ENCODE measurements at places on chromosomes 4 and X.
A peak's percentile ranks its signal among the peaks of the same experiment; 100 is the strongest.

DNA sequence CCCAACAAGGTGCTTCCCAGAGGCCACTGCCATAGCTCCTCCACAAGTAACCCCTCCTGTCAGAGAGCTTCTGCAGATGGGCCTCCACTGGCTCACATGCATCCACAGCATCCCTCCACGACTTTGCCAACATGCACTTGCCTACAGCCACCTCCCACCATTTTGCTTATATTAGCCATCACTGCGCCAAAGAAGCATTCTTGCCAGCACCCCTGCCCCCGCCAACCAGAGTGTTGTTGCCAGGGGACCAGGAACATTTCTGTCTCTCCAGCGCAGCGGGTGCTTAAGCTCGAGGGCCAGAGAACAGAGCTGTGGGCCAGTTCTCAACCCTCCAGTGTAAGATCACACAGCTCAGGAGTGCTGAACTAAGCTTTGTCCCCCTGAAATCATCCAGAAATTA is 517.6 kb downstream of the PABPC4L start:
- no peak for DNase-seq

DNA sequence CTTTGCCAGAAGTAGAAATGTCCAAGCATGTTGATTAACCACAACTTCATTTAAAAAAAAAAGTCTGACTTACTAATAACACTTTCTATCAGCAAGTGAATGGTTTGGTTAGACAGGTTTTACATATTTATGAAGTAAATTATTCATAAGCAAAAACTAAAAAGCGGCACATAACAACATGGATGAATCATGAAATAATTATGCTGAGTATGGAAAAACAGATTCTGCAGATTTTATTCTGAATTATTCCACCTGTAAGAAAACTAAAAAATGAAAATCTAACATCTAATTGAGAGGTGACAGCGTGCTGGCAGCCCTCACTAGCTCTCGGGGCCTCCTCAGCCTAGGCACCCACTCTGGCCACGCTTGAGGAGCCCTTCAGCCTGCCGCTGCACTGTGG is 173.5 kb downstream of the ADAM29 start:
- no peak for DNase-seq

DNA sequence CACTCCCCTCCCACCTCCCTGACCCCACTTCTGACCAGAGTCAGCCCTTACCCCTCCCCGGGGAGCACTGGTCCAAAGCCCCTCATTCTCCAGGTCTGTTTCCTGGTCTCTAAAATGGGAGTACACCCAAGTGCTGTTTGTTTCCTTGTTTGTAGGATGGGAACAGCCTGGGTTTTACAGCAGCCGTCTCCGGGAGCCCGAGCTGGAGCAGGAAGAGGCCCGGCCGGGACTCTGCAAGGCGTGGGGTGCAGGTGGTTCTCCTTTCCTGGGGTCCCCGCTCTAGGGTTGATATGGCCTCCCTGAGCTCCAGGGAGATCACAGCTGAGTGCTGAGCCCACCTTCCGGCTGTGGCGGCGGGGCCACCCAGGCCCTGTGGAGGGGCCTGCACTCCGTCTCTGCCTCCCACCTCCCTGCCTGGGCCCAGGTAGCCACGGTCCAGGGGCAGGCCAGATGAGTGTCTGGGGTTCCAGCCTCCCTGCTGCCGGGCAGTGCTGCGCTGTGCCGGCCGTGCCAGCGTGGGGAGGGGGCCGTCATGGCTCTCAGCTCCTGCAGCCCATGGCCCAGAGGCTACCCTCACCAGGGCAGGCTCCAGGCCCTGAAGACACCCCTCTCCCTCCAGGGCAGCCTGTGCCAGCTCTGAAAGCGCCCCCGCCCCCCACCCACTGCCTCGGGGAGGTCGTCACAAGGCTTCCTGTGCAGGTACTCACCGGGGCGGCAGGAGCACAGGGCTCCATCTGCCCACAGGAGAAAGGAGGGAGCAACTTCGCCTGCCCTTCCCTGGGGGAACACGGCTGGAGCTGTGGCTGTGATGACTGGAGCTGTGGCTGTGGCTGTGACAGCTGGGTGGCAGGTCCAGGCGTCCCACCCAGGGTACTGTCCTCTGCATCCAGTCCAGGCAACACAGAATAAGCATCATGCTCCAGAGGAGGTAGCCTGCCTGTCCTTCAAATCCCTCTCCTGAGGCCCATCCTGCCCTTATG is 98.8 kb downstream of the ADRA2C start:
- DNase-seq: no peak

DNA sequence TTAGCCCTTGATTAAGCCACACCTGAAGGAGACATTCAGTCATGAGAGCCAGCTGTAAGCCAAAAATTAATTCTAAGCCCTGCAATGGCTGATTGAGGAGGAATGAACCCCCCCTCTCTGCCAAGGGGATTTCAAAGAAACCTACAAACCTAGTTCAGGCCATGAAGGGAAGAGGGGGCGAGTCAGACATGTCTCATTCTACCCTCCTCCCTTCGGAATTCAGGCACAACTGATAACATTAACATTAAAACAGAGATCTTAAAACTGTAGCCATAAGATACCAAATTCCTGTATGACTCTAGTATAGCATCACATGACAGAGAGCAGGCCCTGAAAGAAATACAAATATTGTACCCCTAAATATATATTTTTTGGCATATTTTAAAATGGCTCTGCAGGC is 40.4 kb upstream of the AFAP1 start:
- no peak for DNase-seq

- DNase-seq: no peak
Observed at GRCh38 chrX:154797006-154797405, 8.3 kb downstream of the MPP1 start.

DNA sequence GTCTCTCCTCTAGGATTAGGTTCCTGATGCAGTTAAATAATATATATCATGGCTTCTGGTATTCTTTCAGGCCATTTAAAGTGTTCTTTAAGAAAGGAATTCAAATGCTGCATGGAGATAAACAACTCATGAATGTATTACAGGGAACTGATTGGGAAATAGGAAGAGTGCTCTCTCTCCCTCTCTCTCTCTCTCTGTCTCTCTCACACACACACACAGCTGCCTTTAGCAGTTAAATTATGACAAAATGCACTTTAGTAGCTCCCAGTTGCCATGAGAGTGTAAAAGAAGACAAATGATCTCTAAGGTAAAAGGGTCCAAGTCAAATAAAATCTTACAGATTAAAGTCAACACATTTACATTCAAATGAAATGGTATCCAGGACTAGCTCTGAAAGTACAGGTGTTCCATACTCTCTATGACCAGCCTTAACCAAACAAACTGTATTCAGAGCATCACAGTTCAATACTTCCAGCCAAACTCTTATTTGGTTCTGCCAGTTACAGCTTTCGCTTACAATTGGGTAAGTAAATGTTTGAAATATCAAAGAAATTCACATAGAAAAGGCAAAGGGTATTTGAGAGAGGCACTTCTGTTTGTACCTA is 94.7 kb upstream of the CXXC4 start:
- no peak for DNase-seq

DNA sequence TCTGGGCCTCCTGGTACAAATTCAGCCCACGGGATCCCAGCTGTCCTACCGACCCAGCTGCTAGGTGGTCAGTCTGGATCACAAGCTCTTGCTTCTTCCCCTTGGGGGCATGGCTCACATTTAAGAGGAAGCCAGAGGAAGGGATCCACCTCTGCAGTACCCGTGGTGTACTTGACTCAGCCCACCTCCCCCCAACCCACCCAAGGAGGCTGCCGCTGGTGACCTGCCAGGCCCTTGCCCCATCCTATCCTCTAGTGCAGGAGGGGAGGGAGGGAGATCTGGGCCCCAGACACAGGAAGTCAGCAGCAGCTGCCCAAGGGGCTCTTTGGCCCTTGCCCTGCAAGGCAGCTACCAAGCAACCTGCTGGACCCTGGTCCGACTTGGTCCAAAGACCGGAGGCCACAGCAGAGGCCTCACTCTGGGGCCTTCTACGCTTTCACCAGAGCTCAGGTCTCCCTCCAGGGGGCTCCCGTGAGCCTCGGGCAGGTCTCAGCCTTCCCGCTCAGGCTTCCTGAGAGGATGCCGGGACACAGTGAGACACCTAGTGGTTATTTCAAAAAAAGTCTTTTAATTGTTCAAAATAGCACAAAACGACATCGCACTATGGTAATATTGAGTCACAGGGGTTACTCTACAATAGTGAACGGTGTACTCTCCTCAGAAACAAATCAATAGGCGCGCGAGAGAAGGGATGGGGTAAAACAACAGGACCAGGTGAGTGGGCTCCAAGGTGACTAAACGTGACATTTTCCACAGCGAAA is 2.7 kb upstream of the RENBP start:
- peak; percentile 79 for DNase-seq

GRCh38 chr4:183517194-183517593 is 12.3 kb downstream of the ING2 start:
- DNase-seq: no peak

- DNase-seq: no peak
Observed at GRCh38 chrX:29477878-29478277, 737.5 kb upstream of the MAGEB2 start.

GRCh38 chrX:24684048-24684447 is 9.7 kb upstream of the POLA1 start:
- no peak for DNase-seq

DNA sequence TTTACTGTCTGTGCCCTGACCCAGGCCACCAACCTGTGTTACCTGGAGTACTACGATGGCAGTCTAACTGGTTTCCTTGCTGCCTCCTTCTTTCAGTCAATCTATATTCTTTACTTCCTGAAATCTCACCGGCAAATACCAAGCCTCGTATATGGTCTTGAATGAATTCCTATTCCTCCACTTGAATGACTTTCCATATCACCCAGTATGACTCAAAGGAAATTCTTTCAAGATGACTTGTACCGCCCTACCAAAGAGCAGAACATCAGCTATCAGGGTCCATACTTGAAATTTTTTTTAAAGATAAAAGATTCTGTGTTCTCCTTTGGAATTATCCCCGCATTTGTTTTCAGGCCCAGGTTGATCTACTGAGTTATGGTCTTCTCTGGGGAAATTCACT is 378.0 kb downstream of the AFF2 start:
- DNase-seq: no peak

- no peak for DNase-seq
Observed at GRCh38 chrX:54194982-54195588, 12.0 kb upstream of the FAM120C start.

DNA sequence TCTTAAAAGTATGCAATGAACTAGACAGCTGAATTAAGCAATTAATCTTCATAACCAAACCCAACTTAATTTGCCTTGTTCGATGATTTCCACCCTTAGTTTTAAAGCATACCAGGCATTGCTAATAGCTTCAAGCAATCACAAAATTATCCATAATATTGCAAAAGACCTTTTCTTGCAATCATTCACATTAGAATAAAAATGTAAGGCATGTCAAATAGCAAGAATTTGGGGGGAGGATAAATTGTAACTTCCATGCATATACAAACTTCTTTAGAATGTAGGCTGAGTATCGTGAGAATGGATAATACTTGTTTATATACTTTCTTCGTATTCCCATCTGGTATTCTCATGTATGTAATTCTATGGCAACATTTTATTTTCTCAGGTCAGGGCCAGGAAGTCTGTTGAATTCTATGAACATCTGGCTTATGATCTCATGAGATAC is 28.7 kb upstream of the BMP2K start:
- no peak for DNase-seq

DNA sequence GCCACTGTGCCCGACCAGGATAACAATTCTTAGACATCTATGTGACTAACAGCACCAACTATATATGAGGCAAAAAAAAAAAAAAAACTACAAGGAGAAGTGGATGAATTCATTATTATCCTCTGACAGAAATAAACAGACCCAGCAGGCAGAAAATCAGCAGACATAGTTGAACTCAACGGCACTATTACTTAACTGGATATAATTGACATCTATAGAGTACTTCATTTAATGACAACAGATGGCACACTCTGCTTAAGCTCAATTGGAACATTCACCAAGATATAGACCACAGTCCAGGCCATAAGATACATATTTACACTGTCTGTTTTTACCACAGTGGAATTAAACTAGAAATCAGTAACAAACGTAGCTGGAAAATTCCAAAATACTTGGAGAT is 13.3 kb downstream of the CLDN22 start:
- DNase-seq: no peak

DNA sequence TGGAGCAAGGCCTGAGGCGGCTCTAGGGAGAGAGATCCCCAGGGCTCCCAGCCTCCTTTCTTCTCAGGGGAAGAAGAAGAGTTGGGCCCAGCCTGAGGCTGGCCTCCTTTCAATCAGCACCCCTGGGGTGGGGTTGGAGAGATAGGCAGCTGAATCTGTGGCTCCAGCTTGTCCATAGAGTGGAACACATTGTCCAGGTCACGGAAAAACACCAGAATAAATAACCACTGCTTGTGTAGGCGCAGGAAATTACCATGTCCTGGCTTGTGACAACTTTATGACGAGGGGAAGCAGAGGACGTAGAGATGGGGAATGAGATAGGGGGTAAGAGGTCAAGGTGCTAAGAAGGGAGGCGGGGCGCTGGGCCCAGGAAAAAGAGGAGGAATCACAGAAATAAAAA is 80.8 kb upstream of the EFNB1 start:
- DNase-seq: no peak

- no peak for DNase-seq
Observed at GRCh38 chr4:180814875-180815417, 1428.3 kb upstream of the TENM3 start.

DNA sequence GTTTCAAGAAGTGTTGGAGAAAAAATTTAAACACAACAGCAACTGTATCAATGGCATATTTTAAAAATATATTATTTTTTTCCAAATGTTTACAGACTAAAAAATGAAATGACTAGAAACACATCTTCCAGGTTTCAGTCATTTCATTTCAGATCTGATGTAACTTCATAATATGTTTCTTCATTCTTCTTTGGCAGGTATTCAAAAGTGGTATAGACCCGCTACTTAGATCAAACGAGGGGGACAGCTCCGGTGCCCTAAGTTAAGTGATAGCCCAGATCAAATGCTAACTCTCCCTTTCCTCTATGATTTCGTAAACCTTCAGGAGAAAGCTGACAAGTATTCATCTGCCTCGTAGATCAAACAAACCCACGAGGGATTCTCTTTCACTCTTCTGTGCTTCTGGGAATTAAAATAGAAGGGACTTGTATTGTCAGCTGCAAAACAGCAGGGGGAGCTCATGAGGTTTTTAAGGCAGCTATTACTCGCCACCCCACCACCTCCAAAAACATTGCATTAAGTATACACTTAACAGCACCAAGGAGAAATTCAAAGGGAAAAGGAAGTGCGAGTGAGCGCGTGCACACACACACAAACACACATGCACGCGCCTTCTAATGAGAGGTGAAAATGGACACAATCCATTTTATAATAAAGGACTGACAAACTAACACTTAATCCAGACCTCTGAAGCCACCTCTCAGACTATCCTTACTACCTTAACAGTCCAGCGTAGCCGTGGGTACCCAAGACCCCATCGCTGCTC is 21.4 kb downstream of the HELT start:
- peak; percentile 51 for DNase-seq

DNA sequence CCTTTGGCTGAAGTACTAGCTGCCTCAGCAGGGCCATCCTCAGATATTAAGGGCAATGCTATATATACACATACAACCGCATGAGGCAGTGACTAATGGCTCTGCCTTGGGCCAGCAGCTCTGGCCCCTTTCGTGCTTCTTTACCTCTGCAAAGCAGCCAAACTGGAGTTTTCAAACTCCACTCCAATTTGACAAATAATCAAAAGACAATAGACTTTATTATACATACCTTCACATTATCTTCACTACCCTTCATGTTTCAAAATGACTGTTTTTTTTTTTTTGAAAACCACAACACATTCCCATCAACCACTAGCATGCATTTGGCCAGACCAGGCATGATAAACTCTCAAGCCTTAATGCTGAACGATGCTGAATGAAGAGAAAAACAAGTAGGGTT is 187.7 kb downstream of the ENOX2 start:
- no peak for DNase-seq

All from nephron progenitor cell (in vitro differentiated cells).